IPS-NIHi11 (cell line): ENCODE measurements at places on chromosomes 16 and 17.

DNA sequence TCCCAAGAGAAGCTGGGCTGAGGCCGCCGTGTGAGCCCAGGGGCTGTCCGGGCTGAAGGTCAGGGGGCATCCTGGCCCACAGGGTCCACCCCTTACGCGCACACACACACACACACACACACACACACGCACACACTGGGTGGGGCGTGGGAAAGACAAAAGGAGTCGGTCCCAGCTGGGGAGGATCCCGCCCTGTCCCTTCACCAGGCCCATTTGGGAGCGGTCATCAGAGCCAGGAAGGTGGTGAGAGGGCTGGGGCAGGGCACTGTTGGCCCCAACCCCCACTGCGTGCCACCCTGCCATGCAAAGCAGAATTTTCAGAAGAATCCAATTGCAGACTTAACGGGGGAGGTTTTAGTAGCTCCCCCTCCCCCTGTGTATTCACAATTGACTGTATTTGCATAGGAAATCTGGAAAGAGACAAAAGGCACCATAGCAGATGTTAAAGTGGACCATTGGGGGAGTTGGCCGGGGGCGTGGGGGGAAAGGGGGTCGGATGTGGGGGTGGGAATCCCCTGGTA lies 11.3 kb upstream of the CD300A start:
- DNase-seq: no peak

DNA sequence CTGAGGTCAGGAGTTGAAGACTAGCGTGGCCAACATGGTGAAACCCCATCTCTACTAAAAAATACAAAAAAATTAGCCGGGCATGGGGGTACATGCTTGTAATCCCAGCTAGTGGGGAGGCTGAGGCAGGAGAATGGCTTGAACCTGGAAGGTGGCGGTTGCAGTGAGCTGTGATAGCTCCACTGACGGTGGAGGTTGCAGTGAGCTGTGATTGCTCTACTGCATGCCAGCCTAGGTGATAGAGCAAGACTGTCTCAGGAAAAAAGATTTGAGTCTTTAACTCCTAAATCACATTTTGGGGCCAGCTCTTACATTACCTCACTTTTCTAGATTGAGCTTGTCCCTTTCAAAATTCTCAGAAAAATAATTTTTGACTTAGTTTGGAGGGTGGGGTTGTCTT lies 15.2 kb downstream of the VMP1 start:
- DNase-seq: no peak

GRCh38 chr16:79651363-79651762 lies 50.8 kb upstream of the MAF start:
- no peak for DNase-seq

DNA sequence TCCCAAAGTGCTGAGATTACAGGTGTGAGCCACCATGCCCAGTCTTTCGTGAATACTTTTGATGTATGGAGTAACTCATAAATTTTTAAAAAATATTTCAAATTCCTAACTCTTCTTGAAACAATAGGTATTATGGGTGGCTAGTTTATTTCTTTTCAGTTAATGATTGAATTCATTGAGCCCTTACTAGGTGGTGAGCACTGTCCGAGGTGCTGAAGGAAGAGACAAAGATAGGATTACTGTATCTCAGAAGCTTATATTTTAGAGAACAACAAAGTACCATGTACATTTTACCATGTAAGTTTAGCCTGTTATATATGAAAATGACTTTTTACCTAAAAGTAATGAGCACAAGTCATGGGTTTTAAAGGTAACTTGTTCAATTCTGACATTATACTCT lies 418.3 kb downstream of the NPIPA7 start:
- peak; percentile 23 for DNase-seq

DNA sequence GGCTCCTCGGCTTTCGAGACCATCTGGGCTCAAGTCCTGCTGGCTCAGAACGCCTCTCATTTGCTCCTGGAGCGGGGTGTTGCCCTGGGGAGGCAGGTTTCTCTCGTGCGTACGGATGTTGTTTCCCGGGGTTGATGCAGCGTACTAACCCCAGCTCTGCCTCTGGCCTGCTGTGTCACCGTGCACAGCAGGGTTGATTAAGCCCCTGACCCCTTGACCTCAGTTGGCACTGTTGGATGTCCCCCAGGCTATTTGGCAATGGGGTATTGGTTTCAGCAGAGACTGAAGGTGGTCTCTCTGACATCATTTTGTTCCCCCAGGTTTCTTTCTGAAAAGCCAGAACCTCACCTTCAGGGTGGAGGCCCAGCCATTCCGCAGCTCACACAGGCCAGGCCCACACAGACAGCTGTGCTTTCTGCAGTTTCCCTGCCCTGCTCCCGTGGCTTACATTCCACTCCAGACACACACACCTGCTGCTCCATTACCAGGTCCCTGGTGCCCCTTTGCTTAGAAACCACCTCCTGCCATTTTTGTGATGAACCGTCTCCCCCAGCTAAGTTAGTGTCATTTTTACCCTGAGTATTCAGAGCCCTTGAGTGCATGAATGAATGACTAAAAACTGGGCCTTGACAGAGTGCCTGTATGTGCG lies 233.5 kb downstream of the CCDC182 start:
- no peak for DNase-seq

GRCh38 chr16:11327277-11328171 lies 17.7 kb upstream of the RMI2 start:
- DNase-seq: no peak

- no peak for DNase-seq
Measured at GRCh38 chr17:63850401-63850800, 7.9 kb upstream of the SMARCD2 start.

- DNase-seq: peak; percentile 2
Measured at GRCh38 chr16:74718140-74718539, 17.5 kb upstream of the MLKL start.

DNA sequence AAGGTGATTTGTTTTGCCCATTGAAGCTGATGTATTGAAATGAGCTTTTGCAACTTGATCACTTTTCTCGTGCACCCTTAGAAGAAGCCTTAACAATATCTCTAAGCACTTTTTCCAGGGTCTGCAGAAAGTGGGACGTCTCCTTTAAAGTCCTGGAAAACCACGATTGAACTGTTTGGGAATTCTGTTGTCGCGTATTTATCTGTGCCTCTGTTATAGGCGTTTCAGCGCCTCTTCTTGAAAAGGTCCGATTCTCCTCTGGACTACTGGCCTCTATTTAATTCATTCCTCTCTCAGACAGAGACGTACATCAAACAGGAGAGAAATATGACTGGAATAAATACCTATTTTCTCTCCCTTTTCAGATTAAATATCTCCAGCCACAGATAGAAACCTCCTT lies 262.4 kb upstream of the PSMD7 start:
- no peak for DNase-seq

DNA sequence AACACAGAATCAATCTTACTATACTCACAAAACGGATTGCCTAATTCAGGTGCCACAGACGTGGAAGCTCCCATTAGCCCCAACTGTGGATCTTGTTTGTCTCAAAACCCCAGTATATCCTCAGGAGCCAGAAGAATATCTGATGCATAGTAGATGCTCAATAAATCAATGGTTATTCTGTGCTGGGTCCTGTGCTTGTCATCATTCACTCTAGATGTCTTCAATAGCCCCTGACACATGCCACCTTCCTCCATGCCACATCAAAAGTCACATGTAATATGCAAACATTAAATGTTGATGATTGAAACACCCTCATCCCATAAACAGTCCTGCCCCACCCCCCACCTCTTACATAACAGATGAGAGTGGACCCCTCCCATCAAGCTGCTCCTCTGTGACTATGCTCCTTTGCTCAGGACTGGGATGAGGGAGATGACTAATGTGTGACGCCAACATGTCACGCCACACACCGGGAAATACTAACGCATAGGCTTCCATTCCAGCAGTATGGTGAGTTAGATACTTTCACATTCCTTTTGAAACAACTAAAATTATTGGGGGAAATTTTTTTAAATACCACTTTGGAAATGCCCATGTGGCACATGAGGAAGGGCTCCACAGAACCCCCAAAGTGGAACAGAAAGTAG lies 267.6 kb upstream of the SDK2 start:
- DNase-seq: no peak

GRCh38 chr17:37651849-37652248 lies 8.6 kb upstream of the DDX52 start:
- no peak for DNase-seq

DNA sequence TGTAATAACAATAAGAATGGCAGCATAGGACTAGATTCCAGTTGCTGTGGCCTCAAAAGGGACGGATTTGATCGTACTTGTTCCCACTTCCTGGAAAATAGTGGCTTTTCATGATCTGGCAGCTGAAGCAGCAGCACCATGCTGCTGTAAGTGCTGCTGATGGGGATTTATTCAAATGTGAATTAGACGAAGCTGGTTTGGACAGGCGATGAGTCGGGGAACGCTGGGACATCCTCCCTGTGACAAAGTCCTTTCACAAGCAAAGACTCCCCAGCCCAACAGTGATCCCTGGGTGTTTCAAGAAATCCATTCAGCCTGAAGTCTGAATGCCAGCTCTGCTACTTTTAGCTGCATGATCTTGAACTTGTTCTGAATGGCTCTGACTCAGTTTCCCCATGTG lies 88.6 kb upstream of the XYLT1 start:
- no peak for DNase-seq

- DNase-seq: peak; percentile 60
Measured at GRCh38 chr16:15874745-15875314, 13.6 kb downstream of the CEP20 start.

- peak; percentile 28 for DNase-seq
Measured at GRCh38 chr17:49278076-49278475, 47.5 kb upstream of the PHOSPHO1 start.

- peak; percentile 82 for DNase-seq
Measured at GRCh38 chr17:78842881-78843565, 2.4 kb upstream of the USP36 start.

DNA sequence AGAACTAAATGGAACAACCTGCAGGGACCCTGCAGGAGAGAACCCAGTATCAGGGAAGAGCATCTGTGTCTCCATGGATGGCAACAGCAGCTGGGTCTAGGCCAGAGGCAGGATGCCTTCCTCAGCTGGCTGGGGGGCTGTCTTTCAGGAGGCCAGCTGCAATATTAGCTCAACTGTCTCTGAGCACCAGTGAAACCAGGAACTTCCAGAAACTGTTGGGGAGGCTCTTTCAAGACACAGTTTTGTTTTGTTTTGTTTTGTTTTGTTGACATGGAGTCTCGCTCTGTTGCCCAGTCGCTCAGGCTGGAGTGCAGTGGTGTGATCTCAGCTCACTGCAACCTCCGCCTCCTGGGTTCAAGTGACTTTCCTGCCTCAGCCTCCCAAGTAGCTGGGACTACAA lies 7.6 kb downstream of the GPR142 start:
- no peak for DNase-seq

GRCh38 chr16:50185005-50185505 lies 31.9 kb downstream of the TENT4B start:
- no peak for DNase-seq

DNA sequence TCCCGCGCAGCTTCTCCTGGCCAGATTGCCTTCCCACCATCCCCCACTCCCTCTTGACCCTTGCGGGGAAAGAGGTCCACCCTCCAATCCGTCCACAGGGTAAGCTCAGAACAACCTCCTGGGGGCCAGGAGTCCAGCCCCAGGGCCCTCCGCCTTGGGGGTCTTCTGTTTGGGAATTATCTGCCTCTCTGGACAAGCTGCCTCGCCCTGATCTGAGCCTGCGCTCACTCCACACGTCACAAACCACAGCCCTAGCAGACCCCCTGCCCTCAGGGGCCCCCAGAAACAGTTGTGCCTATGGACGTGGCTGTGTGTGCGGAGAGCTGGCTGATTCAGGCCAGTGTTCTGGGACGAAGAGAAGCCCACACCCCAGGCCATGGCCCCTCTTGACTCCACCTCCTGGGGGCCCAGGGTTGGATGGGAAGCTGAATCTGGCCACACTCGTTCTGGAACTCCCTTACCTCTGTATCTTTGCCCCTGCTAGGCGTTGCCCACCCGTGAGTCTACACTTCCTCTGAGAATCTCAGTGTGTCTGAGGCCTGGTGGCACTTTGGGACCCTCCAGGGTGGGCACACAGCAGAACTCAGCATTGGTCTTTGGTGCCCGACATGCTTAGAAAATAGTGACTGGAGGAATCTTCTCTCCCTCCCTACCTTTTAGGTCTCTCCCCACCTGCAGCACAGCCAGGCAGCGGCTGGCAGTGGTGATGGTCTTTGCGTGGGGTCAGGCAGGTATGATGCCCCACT lies 119.9 kb upstream of the SMURF2 start:
- no peak for DNase-seq
